Nucleus accumbens (tissue), 56 donors: ENCODE measurements at places on chromosomes 5 and 9.

DNA sequence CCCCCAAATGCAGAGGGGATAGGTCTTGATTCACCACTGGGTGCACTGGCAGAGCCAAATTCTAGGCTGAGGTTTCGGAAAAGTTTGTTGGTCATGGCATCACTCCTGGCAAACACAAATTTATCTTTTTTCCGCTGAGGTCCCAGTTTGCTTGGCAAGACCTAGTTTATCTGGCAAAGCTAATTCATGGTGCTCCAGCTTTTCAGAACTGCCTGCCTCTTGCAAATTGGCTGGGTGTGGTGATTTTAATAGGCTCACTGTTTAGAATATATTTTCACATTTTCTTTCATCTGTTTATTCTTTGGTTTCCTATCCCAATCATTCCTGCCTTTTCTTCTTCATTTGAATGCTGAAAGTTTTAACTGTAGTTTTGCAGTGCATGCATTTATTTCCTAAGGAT lies 50.5 kb upstream of the MAMDC2 start:
- no peak for DNase-seq

DNA sequence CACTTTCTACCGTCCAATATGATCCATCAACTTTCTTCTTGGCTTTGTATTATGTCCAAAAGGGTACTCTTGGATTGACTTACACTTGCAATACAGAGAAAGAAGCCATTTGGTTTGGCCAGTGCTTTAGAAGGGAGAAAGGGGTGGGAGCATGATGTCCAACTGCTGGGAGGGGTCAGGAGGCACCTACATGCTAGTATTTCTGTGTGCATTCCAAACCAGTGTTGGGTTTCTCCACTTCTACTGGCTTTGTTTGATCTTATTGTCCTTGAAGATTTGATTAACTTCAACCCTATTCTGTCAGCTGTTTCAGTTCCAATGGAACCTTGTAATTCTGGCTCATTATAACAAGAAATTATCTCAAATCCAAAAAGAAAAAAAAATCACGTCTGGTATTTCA lies 27.6 kb downstream of the CYSTM1 start:
- DNase-seq = no peak

GRCh38 chr5:89447027-89447426 lies 564.0 kb upstream of the MEF2C start:
- no peak for DNase-seq

DNA sequence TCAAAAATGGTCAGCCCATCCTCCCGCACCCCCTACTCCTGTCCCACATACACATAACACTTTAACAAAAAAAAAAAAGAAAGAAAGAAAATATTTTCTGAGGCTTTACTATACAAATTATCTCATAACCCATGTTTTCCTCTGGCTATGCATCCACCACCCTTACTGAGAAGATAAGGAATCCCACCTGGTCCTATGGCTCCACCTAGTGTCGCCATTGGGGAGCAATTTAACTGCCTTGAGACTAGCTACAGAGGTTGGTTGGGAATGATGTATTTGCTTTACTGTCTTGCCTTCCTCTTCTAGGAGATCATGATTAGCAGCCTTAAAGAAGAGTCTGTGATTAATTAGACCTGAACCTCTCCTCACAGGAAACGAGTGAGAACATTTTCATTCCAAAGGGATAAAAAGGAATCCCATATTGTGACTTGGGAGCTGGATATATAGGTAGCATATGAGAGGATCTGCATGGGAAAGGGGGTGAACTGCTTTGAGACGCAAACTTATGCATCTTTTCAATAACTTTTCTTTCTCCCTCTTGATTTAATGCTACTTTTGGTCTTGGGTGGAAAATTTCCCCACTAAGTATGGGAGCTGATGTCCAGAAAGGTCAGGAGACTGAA lies 77.7 kb upstream of the SELENOP start:
- DNase-seq = no peak

GRCh38 chr5:111719773-111720172 lies 37.2 kb downstream of the NREP start:
- DNase-seq = no peak

- DNase-seq = no peak
Measured at GRCh38 chr5:1437226-1437829, 7.9 kb downstream of the SLC6A3 start.

GRCh38 chr9:121156263-121156731 lies 45.4 kb downstream of the RAB14 start:
- DNase-seq = no peak

DNA sequence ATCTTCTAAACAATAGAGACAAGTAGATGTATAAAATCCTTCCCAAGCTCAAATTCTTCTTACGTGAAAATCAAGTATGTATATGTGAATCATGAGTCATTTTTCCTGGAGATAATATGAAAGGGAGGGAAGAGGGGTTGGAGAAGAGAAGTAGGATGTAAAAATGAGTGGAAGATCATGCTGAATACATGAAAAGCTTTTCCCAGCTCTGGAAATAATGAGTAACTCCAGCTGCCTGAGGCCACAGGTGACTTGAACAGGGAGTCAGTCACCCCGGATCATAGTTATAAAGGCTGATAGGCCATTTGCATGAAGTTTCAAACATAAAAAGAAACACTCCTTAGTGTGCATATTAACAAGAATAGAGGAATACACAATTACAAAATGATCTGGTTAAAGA lies 486.7 kb downstream of the EFNA5 start:
- DNase-seq = no peak

- DNase-seq = no peak
Measured at GRCh38 chr9:111897601-111898137, 1.1 kb downstream of the UGCG start.

GRCh38 chr5:171706736-171707441 lies 78.7 kb upstream of the SMIM23 start:
- DNase-seq = no peak

DNA sequence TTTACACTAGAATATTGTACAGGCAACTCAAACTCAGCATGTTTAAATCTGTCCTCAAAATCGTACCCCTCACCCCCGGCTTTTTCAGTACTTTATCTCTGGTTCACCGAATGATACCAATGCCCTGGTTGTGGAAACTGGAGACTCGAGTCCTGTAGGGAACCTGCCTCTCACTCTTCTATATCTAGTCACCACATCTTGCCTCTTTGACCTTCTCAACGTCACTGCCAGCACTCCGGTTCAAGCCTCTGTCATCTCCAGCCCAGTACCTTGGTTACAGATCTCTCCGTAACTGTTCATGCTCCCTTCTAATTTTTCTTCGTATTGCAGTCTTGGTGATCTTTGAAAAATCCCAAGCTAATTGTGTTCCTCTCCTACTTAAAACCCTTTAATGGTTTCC lies 6.7 kb downstream of the SLC44A1 start:
- no peak for DNase-seq

DNA sequence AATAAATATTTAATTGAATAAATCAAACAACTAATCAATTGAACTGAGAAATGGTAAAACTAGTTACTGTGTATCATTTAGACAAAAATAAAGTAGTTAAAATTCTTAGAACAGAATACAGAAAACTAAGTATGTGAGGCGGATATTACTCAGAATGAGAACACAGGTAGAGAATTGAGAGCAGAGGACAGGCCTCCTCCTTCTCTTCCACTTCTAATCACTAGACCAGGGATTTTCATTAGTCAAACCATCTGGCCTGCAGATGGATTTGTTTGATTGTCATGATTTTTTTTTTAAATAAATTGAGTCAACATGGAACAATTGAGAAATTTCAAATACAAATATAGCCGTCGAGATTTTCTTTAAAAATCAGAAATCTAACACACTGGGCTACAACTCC lies 198.6 kb upstream of the HMHB1 start:
- no peak for DNase-seq

DNA sequence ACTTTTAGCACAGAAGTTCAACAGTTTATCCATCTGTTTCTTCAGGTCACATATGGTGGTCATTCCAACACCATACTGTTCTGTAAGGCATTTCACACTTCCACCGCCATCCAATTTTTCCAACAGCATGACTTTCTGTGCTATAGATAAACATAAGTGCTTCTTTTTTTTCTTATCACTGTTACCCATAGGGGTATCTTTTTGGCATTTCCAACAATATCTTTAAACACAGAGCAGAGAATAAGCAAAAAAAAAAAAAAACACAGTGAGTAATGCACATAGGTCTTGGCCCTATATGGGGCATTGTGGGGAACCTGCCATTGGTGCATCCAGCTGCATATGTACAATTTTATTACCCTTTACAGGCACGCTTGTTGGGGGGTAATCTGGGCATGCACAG lies 12.2 kb upstream of the ZNF367 start:
- no peak for DNase-seq

GRCh38 chr5:131548176-131548575 lies 86.9 kb downstream of the RAPGEF6 start:
- no peak for DNase-seq

- DNase-seq = no peak
Measured at GRCh38 chr9:13569602-13570067, 290.1 kb upstream of the MPDZ start.

DNA sequence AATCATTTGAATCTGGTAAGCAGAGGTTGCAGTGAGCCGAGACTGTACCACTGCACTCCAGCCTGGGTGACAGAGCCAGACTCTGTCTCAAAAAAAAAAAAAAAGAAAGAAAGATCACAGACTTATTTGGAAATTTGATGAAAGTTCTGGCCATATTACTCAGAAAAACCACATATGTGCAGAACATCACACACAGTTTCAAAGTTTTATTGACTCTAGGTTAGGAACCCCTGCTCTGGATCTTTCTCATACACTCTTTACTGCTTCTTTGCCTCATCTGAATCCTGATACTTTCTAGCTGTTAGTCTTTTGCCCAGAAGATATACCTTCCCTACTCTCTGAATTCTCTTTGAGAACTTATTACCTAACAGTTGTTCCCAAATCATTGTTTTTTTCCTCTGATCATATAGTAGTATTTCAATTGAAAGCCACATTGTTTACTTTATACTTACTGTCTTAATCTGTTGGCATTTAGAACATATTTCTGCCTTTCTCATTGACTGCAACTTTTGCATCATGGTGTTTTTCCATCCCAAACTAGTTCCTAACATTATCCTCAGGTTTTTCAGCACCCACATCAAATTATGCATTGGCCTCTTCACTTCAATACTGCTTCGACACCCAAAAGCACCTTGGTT lies 68.7 kb downstream of the LNPEP start:
- DNase-seq = no peak

- DNase-seq = no peak
Measured at GRCh38 chr5:43592363-43592762, 10.6 kb upstream of the NNT start.

DNA sequence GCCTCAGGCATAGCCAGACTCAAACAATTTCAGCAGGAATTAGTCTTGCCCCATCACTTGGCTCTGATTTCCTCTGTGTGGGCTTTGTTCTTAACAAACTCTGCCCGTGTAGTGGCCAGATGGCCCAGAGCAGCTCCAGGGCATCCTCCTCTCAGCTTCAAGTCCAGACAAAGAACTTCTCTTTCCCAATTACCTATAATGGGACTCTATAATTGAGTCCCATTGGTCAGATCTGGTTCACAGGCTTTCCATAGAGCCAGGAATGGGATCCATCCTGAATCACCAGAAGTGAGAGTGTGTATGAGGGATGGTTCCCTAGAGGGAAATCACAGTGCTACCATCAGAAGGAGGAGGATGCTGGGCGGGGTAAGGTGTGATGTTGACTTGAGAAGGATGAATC lies 515.8 kb downstream of the KIF4B start:
- DNase-seq = no peak

DNA sequence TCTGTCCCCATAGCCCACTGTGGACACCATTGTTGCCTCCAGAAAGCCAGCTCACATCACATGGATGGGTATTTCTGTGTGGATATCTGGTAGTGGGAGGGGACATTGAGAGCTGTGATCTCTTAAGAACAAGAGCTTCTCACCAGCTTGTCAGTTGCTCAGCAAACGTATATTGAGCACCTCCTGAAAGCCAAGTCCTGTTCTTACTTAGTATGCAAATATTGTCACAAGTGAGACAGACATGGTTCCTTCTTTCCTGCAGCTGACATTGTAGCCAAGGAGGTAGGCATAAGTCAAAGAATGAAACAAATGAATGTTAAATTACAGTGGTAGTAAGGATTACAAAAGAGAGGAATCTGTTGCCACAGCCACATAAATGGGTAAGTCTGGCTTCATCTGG lies 3.8 kb downstream of the TCOF1 start:
- DNase-seq = no peak

GRCh38 chr5:172502410-172502809 lies 48.1 kb upstream of the SH3PXD2B start:
- DNase-seq = no peak

DNA sequence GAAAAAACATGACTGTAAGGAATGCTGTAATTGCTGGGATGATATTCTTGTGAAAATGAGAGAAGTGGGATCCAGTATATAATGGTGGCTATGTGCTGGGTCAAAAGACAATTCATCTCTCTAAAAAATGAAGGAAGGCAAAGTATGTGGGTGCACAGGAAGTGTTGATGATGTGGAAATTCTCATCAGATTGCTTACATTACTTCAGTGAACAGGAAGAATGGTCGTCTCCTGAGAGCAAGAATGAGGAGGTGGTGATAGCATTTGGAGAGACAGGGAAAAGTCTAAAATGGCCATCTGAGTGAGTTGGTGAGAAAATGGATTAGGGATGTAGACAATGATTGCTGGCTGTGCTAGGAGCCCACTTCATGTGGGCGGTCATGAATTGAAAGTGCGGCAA lies 253.5 kb upstream of the NREP start:
- no peak for DNase-seq

- DNase-seq = no peak
Measured at GRCh38 chr5:153629027-153629895, 138.8 kb downstream of the GRIA1 start.

- no peak for DNase-seq
Measured at GRCh38 chr9:136762915-136763648, 1.2 kb downstream of the LCN15 start.

GRCh38 chr5:98308960-98309359 lies 464.5 kb upstream of the RGMB start:
- no peak for DNase-seq

- no peak for DNase-seq
Measured at GRCh38 chr5:109876941-109877669, 187.4 kb downstream of the MAN2A1 start.

DNA sequence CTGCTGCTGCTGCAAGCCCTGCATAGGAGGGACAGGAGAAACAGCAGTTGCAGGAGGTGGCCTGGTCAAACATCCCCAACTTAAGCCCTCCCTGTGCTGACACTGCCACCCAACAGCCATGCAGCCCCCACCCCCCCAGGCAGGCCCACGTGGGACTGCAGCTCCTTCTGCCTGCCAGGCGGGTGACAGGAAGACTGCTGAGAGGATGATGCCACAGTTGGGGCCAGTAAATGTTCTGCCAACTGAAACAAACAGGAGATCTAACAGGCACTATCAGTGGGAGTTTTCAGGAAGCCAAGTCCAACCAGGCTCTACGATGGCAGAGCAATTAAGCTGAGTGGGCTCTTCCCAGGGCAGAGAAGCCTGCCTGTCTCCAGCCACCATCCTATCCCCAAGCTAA lies 31.1 kb downstream of the DIRAS2 start:
- no peak for DNase-seq

DNA sequence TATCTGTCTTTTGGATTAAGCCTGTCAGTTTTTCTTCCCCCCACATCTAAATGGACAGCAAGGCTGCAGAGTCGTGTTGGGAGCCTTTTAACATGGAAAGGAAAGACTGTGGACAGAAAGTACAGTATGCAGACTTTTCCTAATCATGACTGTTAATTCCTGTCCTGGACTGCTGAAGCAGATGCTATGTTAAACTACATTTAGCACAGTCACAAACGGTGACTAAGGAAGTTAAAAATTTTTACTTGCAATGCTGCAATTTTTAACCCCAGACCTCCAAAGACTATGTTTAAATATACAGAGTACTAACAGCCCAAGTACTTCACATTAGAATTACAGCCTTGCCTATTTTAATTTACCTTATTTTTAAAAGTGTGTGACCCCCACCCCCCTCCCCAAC lies 51.8 kb downstream of the ELAVL2 start:
- no peak for DNase-seq

GRCh38 chr9:97386733-97387503 lies 25.0 kb upstream of the TDRD7 start:
- no peak for DNase-seq
